ENCODE measurements at places on chromosomes 1 and 21.

GRCh38 chr1:12007204-12007603 is 12.1 kb upstream of the MIIP start:
- no peak for DNase-seq

GRCh38 chr1:176073524-176074157 is 133.4 kb downstream of the COP1 start:
- peak; percentile 89 for DNase-seq

DNA sequence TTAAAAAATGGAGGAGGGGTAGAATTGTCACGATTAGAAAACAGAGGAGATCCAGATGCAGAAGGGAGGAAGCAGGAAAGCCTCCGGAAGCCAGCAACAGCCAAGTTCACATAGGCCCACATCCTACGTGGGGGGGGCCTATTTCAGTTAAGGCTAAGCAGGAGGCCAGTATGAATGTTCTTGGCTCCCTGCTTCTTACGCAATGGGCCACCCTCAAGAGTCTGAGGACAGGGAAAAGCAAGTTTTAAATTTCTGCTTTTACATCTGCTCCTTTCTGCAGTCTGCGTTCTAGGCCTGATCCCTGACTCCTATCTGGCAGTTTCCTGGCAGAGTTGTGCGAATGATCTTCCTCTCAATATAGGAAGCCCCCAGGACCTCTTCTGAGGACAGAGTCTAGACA is 30.6 kb downstream of the RABIF start:
- no peak for DNase-seq

GRCh38 chr1:65896721-65897120 is 104.0 kb downstream of the PDE4B start:
- no peak for DNase-seq

DNA sequence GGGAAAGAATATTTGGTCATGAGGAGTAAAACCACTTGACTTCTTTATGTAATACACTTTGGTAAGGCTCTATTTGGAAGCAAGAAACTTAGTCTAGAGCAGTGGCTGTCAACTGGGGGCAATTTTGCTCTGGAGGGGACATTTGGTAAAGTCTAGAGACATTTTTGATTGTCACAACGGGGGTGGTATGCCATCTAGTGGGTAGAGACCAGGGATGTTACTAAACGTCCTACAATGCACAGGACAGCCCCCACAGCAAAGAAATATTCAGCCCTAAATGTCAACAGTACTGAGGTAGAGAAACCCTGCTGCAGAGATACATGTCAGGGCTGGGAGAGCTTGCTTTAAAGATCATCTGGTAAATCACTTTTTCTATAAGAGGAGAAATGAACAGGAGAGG is 13.5 kb downstream of the FUCA1 start:
- DNase-seq: no peak

- DNase-seq: no peak
Observed at GRCh38 chr1:186878356-186878755, 49.6 kb downstream of the PLA2G4A start.

- DNase-seq: peak; percentile 78
Observed at GRCh38 chr1:64743954-64744491, 852 bp upstream of the RAVER2 start.

GRCh38 chr1:87937831-87938395 is 609.2 kb downstream of the LMO4 start:
- peak; percentile 37 for DNase-seq

- DNase-seq: no peak
Observed at GRCh38 chr21:15127437-15127836, 62.6 kb upstream of the NRIP1 start.

- DNase-seq: peak; percentile 49
Observed at GRCh38 chr1:14881775-14882672, 271.5 kb upstream of the TMEM51 start.

- no peak for DNase-seq
Observed at GRCh38 chr1:68085752-68086151, 35.3 kb upstream of the DIRAS3 start.

DNA sequence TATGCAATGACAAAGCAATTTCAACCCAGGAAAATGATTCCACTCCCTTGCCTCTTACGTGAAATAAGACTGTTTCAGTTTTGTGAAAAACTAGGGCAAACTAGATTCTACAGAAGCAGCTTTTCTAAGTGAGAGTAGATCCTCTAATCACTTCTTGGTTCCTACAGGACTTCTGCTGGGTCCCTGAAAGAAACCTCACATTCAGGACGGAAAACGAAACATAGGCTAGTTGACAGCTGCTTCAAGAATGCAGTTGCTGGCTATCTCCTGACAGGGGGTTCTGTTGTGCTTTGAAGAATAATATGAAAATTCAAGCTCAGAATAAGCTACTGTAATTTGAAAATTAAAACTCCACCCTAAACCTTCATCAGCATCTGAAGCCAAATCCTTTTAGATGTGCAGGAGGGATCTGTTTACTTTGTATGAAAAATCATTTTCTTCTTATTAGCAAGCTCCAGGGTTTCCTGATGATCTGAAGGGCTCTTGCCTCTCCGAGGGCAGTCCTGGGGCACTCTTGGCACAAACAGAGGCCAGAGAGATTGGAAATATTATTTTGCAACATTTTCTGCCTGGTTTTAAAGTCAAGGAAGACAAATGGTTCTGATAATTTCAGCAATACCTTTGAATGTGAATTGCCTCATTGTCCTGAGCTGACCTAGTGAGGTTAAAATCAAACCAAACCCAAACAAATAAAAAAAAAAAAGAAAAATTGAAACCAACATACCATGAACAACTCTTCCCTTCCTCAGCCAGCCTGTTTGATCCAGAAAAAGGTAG is 55.0 kb downstream of the NTMT2 start:
- DNase-seq: no peak

- DNase-seq: no peak
Observed at GRCh38 chr1:86389307-86389706, 6.8 kb downstream of the ODF2L start.

GRCh38 chr1:116537040-116537831 is 33.6 kb downstream of the CD58 start:
- DNase-seq: no peak

- DNase-seq: no peak
Observed at GRCh38 chr1:157235307-157235706, 97.1 kb upstream of the ETV3 start.

GRCh38 chr1:17403081-17403480 is 31.1 kb downstream of the PADI6 start:
- no peak for DNase-seq

DNA sequence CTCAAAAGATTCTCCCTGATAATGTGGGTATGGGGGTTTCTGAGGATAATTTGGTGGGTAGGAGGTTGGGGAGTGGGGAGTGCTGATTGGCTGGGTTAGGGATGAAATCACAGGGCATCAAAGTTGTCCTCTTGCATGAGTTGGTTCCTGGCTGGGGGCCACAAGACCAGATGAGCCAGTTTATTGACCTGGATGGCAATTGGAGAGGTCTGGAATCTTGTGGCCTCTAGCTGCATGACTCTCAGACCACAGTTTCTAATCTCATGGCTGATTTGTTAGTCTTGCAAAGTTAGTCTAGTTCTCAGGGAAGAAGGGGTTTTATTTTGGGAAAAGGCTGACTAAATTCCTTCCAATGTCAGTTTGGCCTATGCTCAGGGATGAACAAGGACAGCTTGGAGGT is 3.3 kb upstream of the GBP1 start:
- no peak for DNase-seq

- DNase-seq: peak; percentile 98
Observed at GRCh38 chr1:148263128-148263905, 111.2 kb upstream of the NBPF11 start.

DNA sequence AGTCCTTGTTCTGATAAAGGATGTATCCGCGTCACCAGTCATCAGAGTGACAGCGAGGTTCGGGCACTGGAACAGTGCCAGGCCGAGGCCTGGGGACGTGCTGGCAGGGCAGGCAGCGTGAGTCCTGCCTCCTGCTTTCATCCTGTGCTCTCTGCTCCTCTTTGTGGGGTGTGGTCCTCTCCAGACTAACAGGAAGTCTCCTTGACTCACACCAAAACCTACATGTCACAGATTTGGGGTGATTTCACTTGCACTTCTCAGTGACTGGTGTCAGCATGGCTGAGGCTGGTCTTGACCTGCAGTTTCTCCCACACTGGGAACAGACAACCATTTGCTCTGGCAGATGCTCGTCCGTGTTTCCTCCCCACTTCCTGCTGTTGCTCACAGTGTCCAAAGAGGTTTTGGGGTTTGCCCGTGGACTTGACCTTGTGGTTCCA is 8.8 kb upstream of the NLRP3 start:
- DNase-seq: no peak

- no peak for DNase-seq
Observed at GRCh38 chr1:20560966-20561365, 8.6 kb downstream of the FAM43B start.

DNA sequence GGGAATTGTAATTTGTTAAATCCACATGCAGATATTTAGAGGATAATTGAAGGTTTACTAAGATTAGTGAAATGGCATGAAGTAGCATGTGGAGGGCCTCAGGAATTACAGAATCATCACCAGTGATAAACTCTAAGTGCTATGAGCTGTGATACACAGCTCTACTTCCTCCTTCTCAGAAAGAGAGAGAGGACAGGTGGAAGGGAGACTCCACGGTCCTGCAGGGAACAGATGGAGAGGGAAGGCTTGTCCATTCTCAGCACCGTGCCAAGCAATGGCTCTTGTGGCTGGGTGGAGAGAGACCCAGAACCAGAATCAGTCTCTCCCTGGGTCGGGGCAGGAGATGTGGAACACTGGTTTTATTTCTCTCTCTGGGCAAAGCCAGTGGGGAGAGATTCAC is 27.8 kb upstream of the LYPD8 start:
- DNase-seq: no peak

DNA sequence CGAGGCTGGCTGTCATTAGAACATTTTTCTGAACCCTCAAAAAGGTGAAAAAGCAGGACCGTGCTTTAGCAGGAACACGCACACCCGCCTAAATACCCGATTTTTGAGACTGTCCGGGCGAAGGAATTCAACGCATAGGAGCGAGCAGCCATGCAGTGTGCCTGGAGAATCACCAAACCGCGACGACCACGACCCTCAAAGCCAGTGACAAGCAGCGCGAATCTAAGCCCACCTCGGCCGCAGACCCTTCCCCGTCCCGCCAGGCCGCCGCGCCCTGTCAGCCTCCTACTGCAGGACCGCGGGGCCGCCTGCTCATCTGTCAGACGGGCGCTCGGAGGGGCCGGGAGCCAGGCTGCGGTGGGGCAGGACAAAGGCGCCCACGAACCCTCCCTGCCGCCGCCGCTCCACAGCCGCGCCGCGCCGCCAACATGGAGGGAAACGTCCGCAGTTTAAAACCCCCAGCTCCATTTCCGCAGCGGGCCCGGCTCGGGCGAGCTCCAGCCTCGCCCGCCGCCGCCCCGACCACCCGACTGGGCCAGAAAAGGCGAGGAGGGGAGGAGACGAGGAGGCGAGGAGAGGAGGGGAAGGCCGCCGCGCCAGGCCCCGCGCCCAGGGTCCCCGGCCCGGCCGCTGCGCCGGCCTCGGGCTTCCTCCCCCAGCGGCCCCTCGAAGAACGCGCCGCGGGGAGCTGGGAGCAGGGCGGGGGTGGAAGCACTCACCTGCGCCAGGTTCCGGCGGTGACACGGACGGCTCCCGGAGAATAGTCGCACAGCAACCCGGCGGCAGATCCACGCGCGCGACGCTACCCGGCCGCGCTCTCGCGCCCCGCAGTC is at the start of gene LBR:
Gene LBR, minus strand, starts transcription at position 804 of the 833 bp plus-strand sequence. CDS start 3,963 bp downstream, outside the sequence.
- no peak for DNase-seq

DNA sequence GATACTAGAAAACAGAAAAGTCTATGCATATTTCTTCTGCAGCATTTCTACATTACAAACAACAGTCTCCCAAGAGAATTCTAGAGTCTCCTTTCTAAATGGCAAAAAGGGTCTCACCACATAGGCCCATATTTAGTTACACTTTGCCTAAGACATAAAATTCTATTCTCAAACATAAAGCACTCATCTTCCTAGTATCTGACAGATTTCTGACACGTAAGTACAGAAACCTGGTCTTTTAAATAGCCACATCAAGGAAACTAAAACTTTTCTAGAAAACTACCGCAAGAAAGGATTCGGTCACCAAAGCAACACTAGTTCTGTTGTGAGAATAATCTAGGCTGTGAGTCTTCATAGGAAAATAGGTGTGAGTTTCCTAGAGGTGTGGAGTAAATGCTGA is 33.6 kb upstream of the CTSK start:
- no peak for DNase-seq

DNA sequence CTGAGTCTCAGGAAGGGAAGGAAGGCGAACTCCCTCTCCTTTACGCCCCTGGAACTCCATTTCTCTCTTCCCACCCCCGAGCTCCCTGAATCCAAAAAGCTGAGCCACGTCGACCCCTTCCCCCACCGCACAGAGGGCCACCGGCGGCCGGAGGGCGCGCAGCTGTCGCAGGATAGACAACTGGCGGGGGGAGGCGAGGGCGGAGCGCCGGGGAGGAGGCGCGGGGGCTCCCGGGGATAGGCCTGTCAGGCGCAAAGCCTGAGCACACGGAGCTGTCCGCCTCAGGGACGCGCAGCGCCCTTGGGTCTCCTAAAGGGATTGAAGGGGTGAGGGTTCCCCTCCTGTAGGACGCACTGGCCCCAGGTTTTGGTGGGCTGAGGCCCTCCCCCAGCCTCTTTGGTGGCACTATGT is 752 bp upstream of the ACTA1 start:
- no peak for DNase-seq

DNA sequence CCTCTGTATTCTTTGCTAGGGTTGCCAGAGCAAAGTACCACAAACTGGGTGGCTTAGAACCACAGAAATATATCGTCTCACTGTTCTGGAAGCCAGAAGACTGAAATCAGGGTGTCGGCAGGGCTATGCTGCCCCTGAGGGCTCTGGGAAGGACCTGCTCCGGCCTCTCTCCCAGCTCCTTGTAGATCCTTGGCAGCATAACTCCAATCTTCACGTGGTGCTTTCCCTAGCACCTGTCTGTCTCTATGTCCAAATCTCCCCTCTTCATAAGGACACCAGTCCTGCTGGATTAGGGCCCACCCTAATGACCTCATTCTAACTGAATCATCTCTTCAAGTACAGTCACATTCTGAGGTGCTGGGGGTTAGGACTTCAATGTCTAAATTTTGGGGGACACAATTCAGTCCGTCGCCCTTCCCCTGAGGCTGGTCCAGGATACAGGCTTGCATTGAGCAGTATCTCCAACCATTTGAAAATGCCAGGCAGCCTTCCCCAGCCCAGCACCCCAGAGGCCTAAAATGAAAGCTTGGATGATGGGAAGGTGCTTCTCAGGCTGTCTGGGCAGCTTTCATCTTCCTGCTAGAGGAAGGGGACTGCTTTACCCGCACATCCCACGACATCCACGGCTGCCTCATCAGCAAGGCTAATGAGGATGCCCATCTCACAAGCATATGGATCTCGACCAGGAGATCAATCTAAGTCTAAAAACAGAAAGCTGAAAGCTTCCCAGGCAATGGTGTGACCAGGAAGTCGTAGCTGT is 24.7 kb downstream of the TRIM67 start:
- DNase-seq: no peak

GRCh38 chr1:78958711-78959110 is 47.8 kb downstream of the ADGRL4 start:
- no peak for DNase-seq

DNA sequence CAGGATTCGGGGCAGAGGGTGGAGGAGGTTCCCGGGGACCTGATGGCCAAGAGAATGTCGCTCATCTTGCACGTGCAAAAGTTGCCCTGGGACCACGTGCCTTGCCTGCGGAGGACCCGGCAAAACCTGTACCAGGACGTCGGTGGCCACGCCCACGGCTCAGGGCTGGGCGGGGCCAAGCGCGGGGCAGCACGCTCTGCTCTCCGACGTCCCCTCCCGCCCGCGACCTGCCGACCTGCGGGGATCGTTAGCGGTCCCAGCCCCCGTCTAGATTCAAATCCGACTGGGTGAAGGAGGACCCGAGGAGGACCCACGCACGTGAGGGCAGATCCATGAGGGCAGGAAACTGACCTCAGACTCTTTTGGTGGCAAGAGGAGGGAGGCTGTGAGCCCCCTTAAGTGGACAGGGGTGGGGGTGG is at the start of gene C1orf167:
Gene C1orf167, plus strand, starts transcription at position 206 of the 419 bp plus-strand sequence. CDS start 2,208 bp downstream, outside the sequence.
- DNase-seq: no peak

GRCh38 chr1:85911742-85912141 is 203.5 kb upstream of the ZNHIT6 start:
- no peak for DNase-seq

Data from NCI-H526 treated with DMSO at 0.1 percent for 48 hours (cell line).